ENCODE measurements at places on chromosomes 5 and 9.
A peak's percentile ranks its signal among the peaks of the same experiment; 100 is the strongest.

- DNase-seq: no peak
Observed at GRCh38 chr5:115656404-115656803, 30.6 kb upstream of the TMED7 start.

GRCh38 chr9:20608582-20608981, 13.7 kb downstream of the MLLT3 start:
- DNase-seq: no peak

- DNase-seq: no peak
Observed at GRCh38 chr5:159912033-159912800, 4.1 kb upstream of the ADRA1B start.

- no peak for DNase-seq
Observed at GRCh38 chr9:96884443-96884842, 30.1 kb upstream of the ZNF782 start.

DNA sequence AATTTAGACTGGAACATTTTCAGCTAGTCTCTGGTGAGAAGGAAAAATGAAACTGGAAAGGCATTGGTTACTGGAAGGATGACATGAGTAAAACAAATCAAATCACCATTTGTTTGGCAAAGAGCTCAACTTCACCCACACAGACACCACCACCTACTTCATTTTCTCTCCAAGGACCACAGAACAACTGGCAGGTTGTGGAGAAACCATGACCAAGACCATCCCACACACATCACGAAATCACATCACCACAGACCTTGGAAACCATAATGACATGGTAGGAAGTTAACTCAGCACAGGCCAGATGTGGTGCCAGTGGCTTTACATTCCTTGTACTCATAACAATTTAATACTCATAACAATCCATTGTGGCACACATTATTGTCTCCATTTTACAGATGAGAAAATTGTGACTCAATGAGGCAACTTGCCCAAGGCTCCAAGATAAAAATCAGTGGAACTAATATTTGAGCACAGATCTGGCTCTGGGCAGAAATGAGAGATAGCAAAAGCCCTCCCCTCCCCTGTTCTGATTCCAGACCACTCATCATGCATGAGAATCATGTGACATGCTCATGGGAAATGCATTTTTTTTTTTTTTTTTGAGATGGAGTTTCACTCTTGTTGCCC, 7.5 kb downstream of the OR1K1 start:
- no peak for DNase-seq

DNA sequence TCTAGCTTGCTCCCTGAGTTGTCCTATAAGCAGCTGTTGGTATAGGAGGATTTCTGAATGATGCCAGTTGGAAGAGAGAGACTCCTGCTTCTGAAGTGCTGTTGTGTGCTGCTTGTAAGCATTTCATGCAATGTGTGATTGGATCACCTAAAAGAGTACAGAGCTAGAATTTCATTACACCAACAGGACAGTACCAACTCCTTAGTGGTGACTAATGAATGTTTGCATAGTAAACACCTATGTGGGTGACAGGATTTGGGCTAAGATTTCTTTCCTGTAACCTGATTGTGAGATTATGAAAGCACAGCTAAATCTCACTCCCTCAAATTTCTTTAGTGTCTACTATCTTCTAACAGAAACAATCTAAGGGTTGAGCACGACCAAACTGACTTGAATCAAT, 67.0 kb downstream of the GCNT1 start:
- no peak for DNase-seq

DNA sequence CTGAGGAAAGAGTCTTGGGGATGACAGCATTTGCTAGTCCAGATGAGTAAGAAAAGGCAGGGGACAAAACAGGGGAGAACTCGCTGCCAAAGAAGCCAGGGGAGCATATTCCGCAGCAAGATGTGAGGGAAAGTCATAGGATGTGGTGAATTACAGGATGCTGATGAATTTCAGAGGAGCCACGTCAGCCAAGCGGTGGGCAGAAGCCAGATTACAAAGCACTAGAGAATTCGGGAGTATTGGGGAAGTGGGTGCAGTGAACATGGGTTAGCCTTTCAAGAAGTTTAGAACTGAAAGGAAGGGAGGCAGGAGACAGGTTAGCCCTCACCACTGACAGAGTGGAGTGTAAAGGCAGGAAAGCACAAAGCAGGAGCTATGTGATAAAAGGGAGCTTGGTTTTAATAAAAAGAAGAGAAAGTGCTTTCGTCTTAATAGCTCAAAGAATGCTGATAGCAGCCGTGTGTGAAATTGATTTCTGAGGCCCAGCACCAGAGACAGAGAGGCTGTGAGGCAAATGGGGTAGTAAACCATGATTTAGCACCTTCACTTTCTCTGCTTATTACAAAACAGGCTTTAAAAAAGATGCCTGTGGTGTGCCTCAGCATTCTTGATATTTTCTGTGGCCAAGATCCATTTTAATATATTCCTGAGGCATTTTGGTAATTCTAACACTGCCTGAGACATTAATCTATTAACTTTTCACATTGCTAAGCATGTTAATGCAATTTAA, 16.9 kb downstream of the ADAMTSL1 start:
- no peak for DNase-seq

DNA sequence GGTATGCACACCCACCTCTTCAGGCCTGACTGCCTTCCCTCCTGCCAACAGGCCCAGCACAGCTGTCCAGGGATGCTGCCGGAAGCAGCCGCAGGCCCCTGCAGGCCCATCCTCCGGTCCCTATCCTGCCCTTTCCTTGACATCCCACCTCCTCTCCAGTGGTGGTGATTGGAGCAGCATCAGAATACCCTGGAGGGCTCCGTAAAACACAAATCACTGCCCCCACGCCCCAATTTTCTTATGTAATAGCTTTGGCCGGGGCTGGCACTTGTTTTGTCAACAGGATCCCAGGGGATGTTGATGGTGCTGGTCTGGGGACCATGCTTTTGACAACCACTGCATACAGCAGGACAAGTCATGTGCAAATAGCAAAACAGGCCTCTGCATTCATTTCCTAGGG, 274.5 kb downstream of the GADD45G start:
- DNase-seq: peak; percentile 29

- DNase-seq: no peak
Observed at GRCh38 chr5:76790632-76791290, 28.1 kb upstream of the F2RL1 start.

GRCh38 chr9:105966834-105967233, 272.5 kb downstream of the TMEM38B start:
- no peak for DNase-seq

DNA sequence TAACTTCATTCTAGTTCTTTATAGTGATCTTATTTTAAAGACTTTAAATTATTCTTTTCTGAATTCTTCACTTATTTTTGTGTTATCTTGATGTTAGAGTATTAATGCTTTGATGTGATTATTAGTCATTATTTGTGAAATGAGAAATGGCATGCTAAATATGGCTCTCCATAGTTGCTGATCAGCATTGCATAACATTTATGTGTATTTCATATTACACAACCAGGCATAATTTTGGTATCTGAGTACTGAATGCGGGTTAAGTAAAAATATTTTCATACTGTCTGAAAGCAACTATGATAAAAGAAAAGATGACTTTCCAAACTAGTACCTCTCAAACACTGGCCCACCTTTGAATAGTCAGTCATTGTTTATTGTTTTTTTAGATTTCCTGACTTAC, 41.1 kb upstream of the CCNH start:
- no peak for DNase-seq

- no peak for DNase-seq
Observed at GRCh38 chr5:133817456-133817855, 151.0 kb downstream of the C5orf15 start.

- DNase-seq: no peak
Observed at GRCh38 chr5:10812218-10812617, 51.2 kb upstream of the DAP start.

GRCh38 chr5:115557667-115558387, 13.3 kb upstream of the FEM1C start:
- no peak for DNase-seq

DNA sequence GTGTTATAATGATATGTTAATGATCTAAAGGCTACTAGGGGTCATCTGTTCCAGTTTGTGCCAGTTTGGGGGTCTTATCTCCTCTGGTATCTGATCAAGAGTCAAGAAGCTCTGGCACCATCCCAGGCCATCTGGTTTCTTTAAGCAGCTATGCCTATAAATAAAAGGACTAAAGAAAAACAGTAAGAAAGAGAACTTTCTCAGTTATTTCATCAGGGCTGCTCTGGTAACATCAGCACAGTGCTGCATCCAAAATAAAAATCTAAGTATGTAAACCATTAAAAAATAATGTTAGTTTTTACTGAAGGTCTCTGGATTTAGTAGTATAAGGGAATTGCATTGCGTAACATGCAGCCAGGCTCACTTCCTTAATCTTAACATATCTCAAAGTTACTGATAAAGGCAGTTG, 185.0 kb downstream of the NR2F1-AS1 start:
- DNase-seq: no peak

GRCh38 chr5:34686762-34687268, 30.7 kb downstream of the RAI14 start:
- peak; percentile 77 for DNase-seq

GRCh38 chr9:35730486-35730854, 1.5 kb downstream of the TLN1 start:
- DNase-seq: no peak

GRCh38 chr5:54693936-54694657, 176.5 kb downstream of the SNX18 start:
- no peak for DNase-seq

DNA sequence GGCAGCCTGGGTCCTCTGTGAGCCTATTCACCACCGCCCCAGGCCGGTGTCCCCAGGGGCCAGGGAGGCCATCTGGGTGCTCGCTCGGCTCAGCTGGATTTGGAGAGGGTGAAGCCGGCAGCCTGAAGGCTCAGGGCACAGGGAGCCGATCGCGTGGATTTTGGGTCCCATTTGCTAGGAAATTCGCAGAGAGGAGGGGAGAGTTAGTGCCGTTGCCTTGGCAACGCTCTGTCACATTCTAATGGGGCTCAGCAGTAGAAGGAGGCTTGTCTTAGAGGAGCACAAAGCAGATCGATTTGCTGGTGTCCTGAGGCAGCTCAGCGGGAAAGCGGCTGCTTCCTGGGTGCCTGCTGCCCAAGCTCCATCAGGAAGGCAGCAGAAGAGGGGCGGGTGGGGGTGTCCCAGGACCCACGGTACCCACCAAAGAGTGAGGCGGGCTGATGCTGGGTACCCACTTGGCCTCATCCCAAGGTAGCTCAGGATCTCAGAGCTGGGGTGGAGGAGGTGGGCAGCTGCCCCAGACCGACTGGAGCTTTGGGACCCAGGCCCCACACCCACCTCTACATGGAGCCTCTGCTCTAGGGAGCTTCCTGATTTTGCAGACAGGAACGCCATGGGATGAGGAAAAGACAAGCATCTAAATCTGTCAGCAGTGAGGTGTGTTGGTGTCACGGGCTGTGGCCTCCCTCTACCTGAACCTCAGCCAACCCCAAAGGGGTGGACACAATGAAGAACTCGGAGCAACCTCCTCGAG, 17.1 kb upstream of the OLFM1 start:
- peak; percentile 57 for DNase-seq

DNA sequence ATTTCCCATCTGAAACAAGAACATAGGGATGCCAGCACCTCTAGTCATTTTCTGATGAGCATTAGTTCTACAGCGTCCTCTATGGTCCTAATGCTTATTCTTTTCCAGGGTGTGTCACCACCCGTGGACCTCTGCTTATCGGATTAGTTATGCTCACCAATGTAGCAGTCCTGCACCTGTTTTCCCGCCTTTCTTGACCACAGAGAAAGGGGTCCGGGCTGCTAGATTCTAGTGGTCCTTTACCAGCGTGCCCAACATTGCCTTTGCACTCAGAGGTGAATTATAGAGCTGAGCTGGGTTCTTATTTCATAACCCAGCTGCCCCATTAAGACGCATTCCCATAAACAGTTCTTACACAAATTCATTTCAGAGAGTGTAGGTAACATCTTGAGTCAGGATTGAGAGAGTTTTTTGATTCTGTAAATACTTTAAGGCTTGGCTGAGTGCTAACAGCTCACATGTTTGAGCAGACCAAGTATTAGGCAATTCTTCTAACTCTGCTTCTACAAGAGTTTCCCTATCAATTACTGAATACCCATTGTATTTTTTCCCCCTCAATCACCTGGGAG, 2205.1 kb upstream of the C9orf72 start:
- no peak for DNase-seq

DNA sequence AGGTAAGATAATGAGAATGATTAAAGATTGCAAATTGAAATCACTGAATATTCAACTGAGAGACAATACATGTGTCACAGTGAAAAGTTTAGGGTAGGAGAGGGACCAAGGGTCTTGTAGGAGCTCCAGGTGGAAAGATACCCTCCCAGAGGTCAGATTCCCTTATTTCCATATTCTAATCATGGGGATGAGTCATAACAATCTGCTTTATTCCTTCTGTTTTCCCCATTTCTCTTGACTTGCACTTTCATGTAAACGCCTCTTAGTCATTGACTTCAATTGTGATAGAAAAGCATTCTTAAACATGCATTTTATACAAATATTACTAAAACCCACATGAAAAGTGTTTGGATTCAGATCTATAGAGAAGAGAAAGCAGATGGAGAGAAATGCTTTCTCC, 81.3 kb upstream of the CTSL start:
- no peak for DNase-seq

- peak; percentile 56 for DNase-seq
Observed at GRCh38 chr9:121835587-121836365, 184.3 kb downstream of the DAB2IP start.

All from endodermal cell (in vitro differentiated cells).